ENCODE measurements at places on chromosomes 6 and 20.
A peak's percentile ranks its signal among the peaks of the same experiment; 100 is the strongest.

- no peak for DNase-seq
Measured at GRCh38 chr20:63736893-63737694, 630 bp downstream of the LIME1 start.

DNA sequence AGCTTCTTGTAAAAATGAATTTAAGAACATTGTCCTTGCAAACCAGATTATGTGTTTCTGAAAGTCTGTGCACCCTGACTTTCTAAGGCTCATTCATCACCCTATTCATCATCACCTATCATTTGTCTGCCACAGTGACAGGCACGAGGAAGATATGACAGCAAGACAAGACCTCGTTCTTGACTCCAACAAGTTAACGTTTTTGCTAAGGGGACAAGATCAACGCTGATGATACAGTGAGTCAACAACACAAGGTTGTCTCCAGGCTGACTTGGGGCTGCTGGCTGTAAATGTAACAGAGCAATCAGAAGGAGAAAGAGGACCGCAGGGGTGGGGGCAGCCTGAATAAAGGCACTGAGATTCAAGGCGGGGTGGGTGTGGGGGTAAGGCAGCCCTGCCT lies 94.2 kb downstream of the FOXC1 start:
- DNase-seq: no peak

GRCh38 chr6:162638931-162639574 lies 88.5 kb downstream of the PRKN start:
- no peak for DNase-seq

- DNase-seq: no peak
Measured at GRCh38 chr6:64249115-64249514, 613.5 kb downstream of the PHF3 start.

- no peak for DNase-seq
Measured at GRCh38 chr6:83911278-83911677, 51.8 kb downstream of the CYB5R4 start.

GRCh38 chr20:61659994-61660346 lies 405.7 kb downstream of the TAF4 start:
- no peak for DNase-seq

GRCh38 chr20:59751075-59751711 lies 146.9 kb downstream of the PHACTR3 start:
- DNase-seq: peak; percentile 77

- DNase-seq: peak; percentile 38
Measured at GRCh38 chr6:121549736-121550135, 114.3 kb downstream of the GJA1 start.

DNA sequence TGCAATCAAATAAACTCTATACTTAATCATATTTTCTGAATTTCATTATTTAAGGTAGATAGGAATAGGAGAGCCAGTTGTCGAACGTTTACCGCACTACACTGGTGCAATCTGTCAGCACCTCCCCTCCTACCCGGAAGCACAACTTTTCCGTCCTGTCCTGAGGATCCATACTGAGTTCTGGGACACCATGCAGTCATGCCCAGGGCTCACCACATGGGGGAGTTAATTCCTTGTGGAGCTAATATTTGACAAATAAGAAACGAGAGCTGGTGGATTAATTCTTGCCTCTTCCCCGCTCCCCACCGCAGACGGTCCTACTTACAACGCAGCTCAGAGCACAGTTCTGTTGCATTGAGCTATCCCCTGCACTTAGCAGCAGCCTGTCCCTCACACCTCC lies 107.7 kb upstream of the RALGAPA2 start:
- peak; percentile 19 for DNase-seq

GRCh38 chr20:20663841-20664240 lies 48.6 kb downstream of the RALGAPA2 start:
- DNase-seq: no peak

GRCh38 chr6:40394381-40394780 lies 192.8 kb downstream of the LRFN2 start:
- DNase-seq: no peak

- DNase-seq: no peak
Measured at GRCh38 chr20:6671829-6672228, 95.7 kb upstream of the BMP2 start.

- no peak for DNase-seq
Measured at GRCh38 chr20:44837946-44838345, 27.6 kb upstream of the RIMS4 start.

DNA sequence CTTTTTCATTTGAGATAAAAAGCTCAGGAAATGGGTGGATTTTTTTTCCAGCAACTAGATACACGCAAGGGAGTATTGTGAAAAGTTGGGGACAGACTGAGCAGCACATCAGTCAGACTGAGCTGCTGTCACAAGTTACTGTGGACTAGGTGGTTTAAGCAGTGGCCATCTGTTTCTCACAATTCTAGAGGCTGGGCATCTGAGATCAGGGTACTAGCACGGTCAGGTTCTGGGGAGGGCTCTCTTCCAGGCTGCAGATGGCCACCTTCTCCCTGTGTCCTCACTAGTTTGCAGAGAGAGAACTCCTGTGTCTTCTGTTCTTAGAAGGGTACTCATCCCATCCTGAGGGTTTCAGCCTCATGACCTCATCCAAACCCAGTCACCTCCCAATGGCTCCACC lies 178.3 kb downstream of the SYNDIG1 start:
- no peak for DNase-seq

DNA sequence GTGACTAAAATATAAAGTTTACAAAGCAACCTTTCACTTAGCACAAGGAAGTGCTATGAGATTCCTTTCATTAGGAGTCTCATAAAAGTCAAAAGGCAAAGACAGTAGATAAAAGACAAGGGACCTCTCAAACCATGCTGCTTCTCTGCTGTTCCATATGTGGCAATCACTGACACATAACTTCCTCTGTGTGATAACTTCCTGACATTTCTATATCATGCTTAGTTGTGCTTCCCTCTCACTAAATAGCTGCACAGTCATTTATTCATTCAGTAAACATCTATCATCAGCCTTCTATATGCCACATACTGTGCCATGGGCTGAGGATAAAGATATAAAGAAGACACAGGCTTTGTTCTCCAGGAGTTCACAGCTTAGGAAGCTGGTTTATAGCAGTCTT lies 214.8 kb upstream of the GRIK2 start:
- no peak for DNase-seq

DNA sequence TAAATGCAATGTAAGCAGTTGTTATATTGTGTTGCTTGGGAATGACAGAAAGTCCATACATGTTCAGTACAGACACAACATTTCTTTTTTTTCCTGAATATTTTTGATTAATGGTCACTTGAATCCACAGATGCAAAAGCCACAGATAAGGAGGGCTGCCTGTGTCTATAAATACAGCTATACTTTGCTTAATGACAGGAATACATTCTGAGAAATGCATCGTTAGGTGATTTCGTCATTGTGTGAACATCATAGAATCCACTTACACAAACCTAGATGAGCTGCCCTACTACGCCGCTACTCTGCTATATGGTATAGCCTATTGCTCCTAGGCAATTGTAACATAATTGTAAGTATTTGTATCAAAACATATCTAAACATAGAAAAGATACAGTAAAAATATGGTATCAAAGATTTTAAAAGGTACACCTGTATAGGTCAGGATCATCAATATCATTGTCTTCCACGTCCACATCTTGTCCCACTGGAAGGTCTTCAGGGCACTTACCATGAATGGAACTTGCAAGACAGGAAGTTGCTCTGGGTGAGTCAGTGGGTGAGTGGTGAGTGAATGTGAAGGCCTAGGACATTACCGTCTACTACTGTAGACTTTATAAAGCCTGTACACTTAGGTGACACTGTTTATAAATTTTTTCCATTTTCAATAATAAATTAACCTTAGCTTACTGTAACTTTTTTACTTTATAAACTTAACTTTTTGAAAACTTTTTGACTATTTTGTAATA lies 27.9 kb upstream of the POPDC3 start:
- no peak for DNase-seq

- DNase-seq: no peak
Measured at GRCh38 chr6:137223370-137224131, 4.4 kb upstream of the IFNGR1 start.

- no peak for DNase-seq
Measured at GRCh38 chr20:59598625-59599310, 5.6 kb upstream of the PHACTR3 start.

DNA sequence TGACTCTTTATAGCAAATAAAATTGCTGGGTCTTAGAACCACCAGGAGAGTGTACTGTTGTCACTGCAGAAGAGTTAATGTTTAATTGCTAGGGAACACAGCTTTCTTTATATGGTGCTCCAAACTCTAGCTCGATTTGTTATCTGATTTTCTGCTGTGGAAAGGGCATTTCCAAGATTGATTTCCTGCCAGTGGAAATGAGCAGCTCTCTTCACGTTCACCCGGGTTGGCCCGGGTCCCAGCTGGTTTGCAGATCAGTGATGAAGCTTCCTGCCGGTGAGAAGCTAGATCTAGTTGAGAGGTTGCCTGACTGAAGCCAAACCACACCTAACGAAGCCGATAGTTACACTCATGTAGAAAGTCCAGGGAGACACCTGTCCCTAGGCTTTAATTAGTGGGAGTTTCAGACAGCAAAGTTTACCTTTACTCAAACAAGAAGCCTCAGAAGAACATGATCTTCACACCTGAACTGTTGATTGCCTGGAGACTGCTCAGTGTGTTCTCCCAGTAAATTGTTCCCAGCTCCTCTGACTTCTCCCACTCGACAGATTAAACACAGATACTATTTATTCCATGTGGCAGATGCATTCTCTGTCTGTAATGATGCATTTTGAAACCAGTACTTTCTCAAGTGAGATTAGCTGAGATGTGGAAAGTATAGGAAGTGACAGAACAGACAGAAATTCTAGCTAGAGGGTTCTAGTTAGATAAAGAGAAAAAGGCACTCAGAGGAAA lies 27.8 kb downstream of the PAQR8 start:
- no peak for DNase-seq

DNA sequence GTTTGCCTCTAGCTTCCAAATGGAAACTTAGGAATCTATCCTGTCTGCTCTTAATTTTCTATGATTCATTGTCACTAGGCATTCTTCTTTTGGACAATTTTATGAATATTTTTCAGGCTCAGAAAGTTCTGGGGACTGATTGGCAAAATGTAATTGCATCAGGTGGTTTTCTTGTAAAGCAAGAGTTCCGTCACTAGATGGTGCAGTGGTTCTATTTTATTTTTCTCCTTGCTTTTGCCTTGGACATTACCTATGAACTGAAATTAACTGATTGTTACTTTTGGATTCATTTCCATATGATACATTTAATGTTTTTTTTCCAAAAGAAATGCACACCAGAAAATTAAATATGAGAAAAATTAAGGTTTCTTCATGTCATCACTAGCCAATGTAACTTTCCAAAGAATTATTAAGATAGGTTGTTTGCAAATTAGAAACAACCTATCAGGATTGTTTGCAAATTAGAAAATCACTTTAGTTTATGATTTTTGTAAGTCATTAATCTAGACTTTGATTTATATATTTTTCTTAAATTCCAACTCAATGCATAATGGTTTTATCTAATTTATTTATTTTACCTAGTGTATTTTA lies 48.0 kb downstream of the TMEM170B start:
- DNase-seq: no peak

- DNase-seq: no peak
Measured at GRCh38 chr20:62031462-62032092, 34.1 kb downstream of the TAF4 start.

DNA sequence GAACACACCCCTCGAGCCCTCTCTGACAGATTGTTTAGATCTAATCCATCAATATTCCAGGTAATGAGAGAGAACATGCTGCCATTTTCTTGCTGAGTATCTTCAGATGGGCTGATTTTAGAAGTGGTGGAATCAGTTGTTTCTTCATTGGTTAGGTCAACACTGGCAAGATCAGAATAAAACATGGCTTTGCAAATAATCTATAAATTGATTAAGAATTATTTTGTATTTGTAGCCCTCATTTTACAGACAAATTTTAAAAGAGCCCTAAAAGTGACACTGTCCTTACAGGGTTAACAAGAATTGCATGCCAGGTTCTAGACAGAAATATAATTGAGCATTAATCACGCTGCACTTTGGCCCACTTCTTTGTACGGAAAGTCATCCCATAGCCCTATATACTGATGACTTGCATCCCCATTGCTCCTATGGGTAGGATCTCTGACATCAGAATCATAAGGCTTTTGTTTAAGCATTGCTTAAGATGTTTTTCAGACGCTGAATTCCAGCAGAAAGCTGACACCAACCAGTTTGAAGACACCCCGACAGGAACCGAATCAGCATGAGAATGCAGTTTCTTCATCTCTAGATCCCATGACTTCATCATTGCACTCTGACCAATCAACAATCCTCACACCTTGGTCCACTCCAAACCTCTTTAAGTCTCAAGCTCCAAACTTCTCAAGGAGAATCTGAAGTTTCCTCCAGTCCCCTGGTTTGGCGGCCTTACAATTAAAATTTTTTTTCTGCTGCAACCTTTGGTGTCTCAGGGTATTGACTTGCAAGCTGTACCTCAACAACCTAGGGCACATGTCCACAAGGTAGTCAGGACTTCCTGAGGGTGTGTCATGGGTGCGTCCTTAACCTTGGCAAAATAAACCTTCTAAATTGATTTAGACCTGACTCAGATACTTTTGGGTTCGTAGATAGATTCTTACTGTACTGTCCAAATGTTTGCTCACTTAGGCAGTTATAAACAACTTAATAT lies 7.8 kb downstream of the TDP2 start:
- DNase-seq: no peak

Data from hepatic stellate cell (primary cell).